ENCODE measurements at places on chromosomes 3 and 15.

DNA sequence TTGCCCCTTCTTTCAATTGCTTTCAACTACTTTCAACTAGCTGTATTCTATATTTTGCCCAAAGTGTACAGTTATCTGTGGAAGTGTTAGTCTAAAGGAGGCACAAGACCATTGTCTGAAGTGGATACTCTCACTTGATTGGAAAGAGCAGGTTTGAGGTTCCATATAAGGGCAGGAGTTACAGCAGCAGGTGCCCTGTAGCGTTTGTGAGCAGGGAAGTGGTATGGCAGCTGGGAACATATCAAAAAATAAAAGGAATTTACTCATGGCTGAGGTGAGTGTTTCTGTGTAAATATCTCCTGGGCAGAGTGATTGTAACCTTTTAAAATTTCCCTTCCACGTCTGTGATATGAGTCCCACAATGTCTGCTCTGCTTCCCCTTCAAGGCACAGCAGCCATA, 38.5 kb upstream of the DNAJC13 start:
- no peak for DNase-seq

DNA sequence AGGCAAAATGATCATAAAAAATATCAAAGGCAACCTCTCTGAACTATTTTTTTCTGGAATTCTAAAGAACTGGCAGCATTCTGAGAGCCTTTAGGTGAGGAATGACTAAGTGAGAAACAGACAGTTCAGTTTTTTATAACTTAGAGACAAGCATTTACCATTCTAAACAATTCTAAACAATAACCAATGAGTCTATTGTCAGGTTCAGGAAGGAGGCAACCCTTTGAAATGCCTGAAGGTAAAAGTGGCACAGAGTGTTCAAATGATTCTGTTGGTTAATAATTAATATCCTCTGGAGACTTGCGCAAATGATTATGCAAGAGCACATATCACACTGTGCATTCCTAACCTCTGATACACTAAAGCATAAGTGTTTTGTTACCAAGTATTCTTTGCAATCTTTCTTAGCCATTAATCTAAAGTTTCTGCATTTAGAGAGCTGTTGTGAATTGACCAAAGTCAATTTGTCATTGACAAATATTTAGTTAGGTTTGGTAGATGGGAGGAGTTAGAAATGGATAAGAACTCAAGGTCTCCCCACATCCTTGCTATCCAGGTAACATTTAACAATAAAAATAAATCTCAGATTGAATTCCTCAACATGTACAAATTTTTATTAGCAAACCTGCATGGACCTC, 9.2 kb upstream of the TGFBR2 start:
- no peak for DNase-seq

- no peak for DNase-seq
These were observed 54.4 kb downstream of the ULK4 start for GRCh38 chr3:41907330-41908073.

GRCh38 chr15:88391700-88392099, 75.5 kb downstream of the MRPL46 start:
- DNase-seq = no peak

GRCh38 chr15:58355382-58355971, 76.3 kb upstream of the LIPC start:
- DNase-seq = no peak

GRCh38 chr3:89098173-89098572, 9.2 kb upstream of the EPHA3 start:
- DNase-seq = no peak

DNA sequence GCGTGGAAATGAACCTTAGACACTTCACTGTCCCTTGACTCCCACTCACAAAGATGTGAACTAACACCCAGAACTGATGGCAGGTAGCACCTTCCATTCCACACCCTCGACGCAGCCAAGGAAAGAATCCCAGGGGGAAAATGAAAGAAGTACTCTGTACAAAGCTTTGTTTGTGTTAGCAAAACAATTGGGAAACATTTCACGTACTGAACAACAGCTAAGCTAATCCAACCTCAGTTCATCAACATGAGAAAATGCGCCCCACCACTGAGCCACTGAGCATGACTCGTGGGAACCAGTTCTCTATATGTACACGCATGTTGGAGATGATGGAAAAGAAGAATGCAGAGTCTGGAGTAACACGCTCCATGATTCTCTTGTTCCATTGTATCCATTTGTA, 32.0 kb downstream of the CORO2B start:
- DNase-seq = no peak

DNA sequence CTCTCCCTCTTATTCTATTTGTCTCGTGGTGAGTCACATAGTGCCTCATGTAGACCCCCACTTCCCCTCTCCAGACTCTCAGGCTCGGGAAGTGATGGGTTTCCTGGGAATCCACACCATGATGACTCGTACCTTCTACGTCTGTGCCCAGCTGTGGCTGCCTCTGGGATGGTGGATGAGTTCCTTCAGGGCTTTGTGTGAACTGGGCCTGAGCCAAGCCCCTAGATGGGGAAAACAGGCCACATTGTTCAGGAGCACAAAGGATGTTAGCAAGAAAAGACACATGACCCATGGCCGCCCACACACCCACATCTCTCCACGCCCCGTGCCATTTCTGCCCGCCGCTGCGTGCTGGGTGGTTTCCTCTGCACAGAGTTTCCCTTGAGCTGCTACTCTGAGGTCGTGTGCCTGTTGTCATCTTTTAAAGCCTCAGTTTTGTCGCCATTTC, 10.5 kb downstream of the ISG20 start:
- peak; percentile 74 for DNase-seq

DNA sequence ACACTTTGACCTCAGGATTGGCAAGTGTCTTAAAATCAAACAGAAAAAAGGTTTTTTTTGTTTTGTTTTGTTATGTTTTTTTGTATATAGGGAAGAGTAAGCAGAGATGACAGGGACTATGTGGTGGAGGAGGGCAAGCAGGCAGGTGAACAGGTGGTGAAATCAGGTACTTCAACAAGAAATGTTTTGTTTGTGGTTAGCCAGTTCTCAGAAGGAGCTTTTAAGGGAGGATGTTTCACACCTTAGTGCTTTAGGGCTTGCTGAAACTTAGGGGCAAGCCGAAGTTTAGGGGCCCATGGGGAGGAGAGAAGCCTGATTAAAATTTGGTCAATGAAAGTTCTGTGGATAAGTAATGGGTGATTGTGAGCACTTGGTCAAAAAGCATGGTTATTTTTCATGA, 370.7 kb upstream of the SLCO3A1 start:
- DNase-seq = no peak

GRCh38 chr3:136385457-136385856, 135.3 kb downstream of the PCCB start:
- DNase-seq = no peak

DNA sequence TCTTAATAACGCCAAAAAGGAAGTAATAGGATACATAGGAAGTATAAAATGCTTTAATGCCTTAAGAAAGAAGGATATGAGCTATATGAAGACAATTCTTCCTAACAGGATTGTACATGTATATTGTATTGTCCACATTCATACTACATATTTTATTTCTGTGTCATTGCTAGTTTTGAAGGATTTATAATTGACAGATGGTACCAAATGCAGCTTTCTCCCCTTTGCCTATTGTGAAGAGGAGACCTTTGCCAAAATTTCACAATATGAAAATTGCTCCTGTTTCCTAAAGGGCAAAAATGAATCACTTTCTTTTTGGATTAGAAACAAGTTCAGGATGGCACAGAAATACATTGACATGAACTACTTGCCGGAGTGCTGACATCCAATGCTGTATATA, 34.8 kb upstream of the EOMES start:
- no peak for DNase-seq

DNA sequence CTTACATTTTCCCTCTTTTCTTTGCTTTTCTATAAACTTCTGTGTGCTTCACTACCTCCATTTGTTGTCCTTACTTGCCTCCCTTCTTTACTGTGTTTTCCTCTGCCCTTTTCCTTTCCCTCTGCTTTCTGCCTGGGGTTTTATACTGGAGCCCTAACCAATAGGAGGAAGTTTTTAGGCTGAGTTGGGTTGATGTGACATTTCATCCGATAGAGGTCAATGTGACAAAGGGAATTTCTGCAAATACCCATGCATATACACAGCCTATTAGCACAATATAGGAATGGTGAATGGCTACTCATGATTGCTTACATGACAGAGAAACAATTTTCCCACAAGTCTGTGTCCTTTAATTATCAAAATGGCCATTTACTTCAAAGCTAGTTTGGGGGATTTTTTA, 153.0 kb upstream of the ARPP21 start:
- no peak for DNase-seq

GRCh38 chr3:40185029-40185695, 124.3 kb upstream of the EIF1B start:
- DNase-seq = no peak

DNA sequence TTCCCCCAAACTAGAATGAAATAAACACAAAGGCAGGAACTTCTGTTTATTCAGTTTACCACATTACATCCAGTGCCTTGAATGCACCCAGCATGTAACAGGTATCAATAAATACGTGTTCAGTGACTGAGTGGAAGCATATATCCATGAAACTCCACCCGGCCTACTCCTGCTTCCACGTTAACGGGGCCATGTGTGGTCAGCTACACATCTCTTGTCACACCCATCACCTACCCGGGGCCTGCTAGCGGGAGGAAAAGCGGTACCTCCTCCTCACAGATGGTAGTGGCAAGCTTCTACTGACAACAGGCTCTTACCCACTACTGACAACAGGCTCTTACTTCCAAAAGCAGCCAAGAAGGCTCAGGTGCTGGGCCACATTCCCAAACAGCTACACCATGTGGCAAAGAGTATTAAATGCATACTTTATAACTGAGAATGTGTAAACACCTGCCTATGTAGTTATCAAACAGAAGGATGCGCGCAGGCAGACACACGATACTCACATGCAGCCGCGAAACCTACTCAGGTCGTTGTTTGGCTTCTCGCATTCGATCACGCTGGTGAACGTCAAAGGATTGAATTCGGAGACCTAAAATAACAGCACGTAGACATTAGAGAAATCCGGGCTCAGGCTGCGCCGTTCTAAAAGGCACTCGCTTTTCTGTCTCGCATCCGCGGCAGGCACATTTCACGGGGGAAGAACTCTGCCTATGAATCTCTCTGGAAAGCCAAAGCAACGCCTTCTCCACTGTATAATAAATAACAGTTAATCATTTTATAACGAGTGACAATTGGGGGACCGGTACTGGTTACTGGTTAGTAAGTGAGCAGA, 127.4 kb downstream of the ATP10A start:
- no peak for DNase-seq

DNA sequence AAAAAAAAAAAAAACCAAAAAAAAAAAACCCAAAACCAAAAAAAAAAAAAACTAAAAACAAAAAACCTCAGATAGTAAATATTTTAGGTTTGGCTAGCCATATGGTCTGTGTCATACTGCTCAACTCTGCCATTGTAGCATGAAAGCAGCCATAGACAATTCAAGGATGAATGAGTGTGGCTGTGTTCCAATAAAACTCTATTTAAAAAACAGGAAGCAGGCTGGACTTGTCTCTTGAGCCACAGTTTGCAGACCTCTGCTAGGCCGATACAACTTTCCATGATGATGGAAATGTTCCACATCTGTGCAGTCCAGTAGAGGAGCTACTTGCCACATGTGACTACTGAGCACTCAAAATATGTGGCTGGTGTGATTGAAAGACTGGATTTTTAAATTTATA, 11.1 kb downstream of the EFCAB12 start:
- no peak for DNase-seq

DNA sequence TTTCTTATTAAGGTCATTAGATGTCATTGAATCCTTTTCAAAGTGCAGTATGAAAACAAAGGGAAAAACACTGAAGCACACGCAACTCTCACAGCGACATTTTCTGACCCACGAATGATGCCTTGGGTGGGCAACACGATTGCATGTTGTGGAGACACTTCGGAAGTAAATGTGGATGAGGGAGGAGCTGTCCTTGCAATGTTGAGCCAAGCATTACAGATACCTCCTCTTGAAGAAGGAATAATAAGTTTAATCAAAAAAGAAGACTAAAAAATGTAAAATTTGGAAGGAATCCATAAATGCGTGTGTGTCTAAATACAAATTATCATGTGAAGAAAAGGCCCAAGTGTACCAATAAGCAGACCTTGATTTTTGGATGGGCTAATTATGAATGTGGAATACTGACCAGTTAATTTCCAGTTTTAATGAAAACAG, 16.9 kb downstream of the THBS1 start:
- DNase-seq = no peak

- no peak for DNase-seq
These were observed 76.6 kb downstream of the SLCO3A1 start for GRCh38 chr15:91930092-91930491.

GRCh38 chr15:79923079-79923514, 26.3 kb upstream of the MTHFS start:
- DNase-seq = peak; percentile 75

DNA sequence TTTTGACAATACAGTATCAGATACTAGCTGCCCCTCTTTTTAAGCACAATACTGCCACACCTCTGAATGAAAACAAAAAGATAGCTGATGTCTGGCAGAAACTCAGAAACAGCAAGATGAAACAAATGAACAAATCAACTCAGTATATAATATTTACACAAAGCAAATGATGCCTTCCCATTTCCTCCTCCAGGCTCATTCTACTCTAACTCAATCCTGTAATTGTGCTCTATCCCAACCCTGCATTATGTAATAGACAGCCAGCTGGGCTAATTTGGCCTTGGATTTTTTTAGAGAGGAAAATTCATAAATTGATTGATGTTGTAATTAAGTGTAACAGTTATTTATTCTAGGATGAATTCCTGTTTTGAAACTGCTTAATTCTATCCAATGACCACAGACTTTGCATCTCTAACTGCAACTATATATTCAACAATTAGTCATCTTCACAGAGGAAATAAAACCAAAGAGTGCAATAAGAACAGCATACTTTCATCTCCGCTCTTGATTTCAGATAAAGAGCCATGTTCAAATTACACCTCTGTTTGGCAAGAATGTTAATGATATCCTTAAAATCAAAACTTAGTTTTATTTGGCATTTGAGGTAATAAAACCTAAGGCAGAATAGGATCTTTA, 6.1 kb downstream of the ATG3 start:
- no peak for DNase-seq

- no peak for DNase-seq
These were observed 60.7 kb downstream of the GSK3B start for GRCh38 chr3:120033596-120033995.

GRCh38 chr3:45748068-45748467, 48.3 kb downstream of the SLC6A20 start:
- no peak for DNase-seq

DNA sequence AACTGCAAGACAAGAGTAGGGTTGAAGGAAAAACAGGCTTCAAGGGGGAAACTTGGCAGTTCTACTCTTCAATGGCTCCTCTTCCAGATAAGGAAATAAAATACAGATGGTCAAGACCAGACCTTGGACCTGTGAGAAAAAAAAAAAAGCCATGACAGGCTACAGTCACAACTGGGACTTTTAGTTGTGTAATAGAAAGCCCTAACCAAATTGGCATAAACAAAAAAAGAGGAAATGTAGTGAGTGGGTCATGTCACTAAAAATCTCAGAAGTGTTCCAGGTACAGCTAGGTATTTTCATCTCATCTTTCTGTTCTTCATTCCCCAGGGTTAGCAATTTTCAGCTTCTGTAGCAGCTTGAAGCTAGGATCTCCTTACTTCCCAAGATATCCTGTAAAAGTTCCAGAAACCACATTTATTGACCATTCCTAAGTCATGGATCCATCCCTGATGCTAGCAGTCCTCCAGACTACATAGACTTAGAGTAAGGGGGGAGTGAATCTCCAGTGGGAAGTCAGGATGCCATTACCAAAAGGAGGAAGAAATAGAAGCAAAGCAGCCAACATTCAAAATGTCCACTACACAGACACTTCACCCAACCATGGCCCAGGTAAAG, 61.0 kb upstream of the CSTA start:
- DNase-seq = no peak

GRCh38 chr3:71681224-71681668, 44.0 kb downstream of the EIF4E3 start:
- peak; percentile 43 for DNase-seq
